ENCODE measurements at places on chromosomes 12 and 14.

- DNase-seq: no peak
These were observed 550 bp downstream of the GNG2 start for GRCh38 chr14:51860825-51861499.

DNA sequence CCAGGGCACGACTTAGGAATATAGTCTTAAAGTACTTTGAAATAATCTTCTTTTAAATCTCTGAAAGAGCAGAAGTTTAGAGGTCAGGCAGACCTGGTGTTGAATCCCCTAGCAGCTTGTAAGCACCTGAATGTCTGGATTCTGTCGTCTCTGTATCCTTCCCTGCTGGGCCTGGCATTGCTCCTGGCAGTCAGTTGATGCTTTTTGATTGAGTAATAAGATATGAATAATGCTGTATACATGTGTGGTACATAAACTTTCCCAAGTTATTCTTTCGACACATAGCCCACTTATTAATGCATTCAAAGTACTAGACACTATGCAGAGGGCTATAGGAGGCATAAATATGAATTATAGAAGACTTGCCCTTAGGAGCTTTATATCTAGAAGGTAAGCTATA is 31.4 kb downstream of the EVL start:
- DNase-seq: no peak

GRCh38 chr14:88233915-88234314 is 89.2 kb downstream of the KCNK10 start:
- DNase-seq: no peak

- DNase-seq: no peak
These were observed 7.5 kb upstream of the G2E3 start for GRCh38 chr14:30551460-30551859.

DNA sequence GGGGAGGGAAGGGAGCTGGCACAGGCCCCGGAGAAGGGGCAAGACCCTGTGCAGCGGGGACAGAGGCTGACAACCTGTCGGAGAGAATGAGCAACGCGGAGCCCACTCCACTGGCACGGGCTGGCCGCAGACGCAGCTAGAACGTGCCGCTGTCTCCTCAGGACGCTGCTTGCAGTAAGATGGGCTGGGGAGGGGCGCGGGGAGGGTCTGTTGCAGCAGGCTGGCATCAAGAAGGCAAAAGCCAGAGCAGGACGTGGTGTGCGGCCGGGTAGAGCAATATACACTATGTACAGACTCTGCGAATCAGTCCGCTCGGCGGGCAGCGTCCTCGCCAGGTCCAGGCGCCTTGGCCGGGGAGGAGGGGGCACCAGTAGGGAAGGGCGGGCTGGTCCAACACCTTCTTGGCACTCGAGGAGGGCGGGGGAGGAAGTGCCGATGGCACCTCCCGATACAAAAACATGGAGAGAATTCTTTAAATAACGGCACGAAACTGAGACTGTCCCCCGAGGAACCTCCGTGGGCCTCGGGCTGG is 19.8 kb downstream of the RAB35 start:
- DNase-seq: no peak

DNA sequence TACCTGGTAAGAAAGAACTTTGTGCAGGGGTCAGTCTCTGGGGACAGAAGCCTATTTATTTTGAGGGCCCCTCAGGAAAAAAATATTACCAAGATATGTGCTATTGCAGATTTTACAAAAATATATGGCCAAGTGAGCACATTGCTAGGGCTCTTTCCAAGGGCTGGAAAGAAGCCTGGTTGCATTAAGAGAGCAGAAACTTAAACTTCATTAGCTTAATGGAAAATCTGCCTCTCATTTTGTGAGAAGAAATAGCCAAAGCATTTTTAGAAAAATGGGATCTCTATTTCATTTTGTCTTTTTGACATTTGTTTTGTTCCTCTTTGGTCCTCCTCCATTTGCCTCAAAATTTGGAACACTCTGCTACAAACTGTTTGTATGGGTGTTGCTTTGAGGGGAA is 283.5 kb downstream of the NELL2 start:
- DNase-seq: no peak

DNA sequence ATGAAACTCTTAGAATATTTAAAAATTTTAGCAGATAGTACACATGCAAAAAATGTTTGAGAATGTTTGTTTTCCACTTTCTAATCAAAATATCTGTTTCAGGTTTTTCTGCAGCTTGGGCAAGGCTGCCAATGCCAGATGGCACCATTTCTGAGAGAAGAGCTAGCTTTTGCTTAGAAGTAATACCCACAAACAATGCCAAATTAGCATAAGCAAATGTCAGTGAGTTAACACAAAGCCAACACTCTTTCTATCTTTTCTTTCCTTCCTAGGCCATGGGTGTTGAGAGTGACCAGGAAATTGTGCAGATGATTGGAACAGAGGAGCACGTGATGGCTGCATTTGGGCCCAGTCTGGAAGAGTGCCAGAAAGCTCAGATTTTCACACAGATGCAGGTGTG is 35.2 kb downstream of the POLR3B start:
- no peak for DNase-seq
